ENCODE measurements at places on chromosomes 11 and 22.

GRCh38 chr11:69641681-69642548 is 959 bp downstream of the CCND1 start:
- no peak for DNase-seq

DNA sequence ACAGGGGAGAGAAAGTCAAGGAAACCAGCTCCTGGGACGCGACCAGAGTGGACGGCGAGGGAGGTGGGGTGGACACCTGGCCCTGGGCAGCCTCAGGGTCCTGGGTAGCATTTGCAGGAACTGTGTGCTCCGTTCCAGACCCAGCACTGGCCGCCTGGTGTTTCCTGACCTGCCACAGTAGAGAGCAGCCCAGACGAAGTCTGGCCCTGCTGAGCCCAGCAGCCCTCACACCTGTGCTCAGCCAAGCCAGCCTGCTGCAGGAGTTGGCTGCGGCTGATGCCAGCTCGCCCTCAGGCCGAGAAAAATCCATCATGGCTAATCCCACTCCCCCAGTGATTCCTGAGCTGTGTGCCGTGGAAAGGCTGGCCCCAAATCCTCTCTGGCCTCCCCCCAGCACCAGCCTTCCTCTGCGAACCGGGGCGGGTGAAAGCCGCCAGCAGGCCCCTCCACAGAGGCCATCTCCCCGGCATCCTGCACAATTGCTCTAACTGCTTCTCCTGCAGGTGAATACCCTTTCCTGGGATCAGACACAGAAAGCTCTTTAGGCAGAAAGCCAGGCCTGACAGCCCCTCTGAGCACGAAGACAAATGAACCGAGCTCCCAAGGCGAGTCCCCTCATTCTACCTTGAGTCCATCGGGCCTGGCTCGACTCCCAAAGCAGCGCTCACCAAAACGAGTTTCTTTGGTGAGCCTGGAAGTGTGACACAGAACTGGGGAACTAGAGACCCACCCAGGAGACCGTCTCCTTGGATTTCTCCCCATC is 88.6 kb downstream of the RTL6 start:
- peak; percentile 27 for DNase-seq

DNA sequence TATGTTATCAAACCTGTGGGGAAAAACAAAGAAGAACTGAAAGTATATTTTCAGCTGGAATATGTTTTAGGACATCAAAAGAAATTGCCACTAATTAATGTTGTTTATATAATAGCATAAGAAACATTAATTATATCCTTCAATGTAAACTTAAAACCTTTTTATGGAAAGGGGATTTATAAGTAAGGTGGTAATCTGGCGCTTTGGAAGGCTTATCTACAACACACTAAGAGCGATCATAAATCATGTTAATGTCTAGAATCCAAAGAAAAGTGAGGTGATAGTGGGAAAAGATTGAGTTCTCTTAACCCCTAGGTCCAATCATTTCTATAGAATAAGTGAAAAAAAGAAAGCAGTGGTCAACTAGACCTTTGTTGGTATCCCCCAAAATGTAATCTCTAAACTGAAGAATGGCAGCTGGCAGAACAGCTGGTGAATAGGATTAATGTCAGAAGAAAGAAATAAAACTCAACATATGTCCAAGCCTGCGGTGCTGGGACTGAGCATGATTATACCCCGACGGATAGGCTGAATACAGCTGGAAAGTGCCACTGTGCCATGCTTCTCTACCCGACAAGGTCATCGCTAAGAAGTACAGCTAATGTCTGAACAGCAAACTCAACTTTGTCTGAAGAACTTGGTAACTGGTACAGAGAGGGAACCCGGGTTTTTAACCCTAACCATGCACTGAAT is 64.0 kb downstream of the SOX6 start:
- DNase-seq: peak; percentile 22

GRCh38 chr11:27611947-27612455 is 88.3 kb downstream of the BDNF start:
- no peak for DNase-seq

DNA sequence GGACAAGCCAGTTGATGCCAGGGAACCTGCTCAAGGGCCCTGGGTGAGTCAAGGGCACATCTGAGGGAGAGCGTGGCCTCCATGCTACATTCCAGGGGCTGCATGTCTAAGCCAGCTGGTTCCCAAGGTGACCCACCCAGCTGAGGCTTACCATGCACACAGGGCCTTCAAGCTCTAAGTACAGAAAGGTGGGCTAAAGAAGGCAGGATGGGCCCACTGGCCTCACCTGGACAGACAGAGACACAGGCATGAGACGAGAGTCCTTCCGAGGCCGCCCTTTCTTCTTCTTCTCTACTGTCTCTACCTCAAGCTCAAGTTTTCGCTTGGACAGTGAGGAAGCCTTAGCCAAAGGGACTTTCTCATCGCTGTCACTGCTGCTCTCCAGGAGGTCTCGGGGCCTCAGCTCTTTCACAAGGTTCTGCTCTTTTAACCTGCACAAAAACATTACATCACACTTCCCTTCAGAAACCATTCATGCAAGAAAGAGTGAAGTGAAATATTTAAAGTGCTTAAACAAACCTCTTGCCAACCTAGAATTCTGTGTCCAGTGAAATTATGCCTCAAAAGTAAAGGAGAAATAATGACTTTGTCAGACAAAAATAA is 69.9 kb downstream of the HIRA start:
- no peak for DNase-seq

DNA sequence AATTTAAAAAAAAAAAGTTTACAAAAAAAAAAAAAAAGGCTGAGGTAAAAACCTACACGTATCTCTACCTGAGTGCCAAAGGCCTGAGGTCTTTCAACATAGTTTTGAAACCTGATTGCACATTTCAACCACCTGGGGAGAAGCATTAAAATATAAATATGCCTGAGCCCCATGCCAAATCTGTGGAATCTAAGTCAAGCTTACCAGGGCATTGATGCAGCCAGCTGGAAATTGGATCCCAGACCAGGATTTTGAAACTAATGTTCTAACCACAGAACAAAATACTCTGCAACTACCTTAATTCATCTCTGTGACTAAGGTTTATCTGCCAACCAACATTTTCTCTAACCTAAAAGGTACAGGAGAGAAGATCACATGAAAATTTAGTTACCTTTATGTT is 38.8 kb upstream of the CHRNA10 start:
- no peak for DNase-seq

Data from Right ventricle myocardium superior (tissue), 1 donor.